ENCODE measurements at places on chromosomes 2 and 18. TPM values are rescaled to one million over a fixed set of nuclear protein-coding genes. Genes with fewer than 3 reads are reported as not detected.

GRCh38 chr2:217387776-217388387 lies 528.0 kb upstream of the TNP1 start:
- no peak for DNase-seq
- no peaks in the 10 kb centered on the region for H3K36me3 ChIP-seq
- H3K27ac ChIP-seq, result no peak overlapping the region
- H3K4me3 ChIP-seq, result no peak overlapping the region

Gene WNT6
- total RNA-seq, result 2.9 TPM

DNA sequence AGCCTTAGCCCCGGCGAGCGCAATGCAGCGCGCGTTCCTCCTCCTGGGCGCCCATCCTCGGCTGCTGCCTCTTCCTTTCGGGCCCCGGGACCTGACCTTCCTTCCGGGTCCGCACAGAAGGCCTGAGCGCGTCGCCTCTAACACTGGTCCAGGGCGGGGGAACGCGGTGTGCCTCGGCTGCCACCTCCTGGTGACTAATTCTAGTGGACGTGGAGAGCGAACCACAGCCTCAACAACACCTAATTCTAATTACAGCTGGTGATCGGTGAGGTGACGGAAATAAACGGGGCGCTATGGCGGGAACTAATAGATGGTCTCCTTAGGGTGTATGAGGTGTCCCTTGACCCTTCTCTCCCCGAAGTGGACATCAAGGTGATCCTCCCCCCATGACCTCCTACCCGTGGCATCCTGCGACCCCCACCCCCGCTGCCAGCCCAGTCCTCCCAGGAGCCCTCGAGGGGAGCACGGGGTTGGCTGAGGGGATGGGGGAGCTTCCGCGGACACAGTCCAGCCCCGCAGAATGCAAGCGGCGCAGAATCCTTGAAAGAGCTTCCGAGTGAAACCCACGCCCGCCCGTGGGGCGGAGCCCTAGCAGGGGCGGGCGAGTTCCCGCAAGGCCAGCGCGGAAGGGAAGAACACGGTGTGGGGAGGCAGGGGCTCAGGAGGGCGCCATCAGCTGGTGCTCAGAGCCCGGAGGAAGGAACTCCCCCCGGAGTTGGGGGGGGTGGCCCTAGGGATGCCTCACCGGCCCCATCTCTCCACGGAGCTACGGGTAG lies 12.8 kb upstream of the HMSD start:
- H3K27me3 ChIP-seq, result no peaks in the 10 kb centered on the region
- no peaks in the 10 kb centered on the region for H3K4me1 ChIP-seq
- peak; percentile 88 for DNase-seq
- H3K27ac ChIP-seq, result no peak overlapping the region
- peak overlapping the region; percentile 53 for H3K4me3 ChIP-seq

- no peaks in the 10 kb centered on the region for H3K36me3 ChIP-seq
- no peak for DNase-seq
- no peak overlapping the region for H3K4me3 ChIP-seq
These were observed 42.0 kb downstream of the ABHD3 start for GRCh38 chr18:21662581-21662980.

DNA sequence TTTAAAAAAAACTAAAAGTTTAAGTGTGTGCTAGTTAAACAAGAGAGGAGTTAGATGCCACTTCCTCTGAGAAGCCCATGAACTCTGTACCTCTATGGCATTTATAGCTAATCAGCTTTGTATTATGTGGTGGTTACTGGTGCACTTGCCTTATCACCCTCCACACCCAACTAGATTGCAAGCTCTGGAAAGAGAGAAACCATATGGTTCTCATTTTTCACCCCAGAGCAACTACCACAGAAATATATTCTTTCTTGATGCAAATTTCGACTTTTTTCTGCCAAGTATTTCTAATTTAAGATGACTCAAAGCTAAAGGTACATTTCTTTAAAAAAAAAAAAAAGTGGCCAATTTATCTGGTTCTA lies 24.2 kb downstream of the RAPH1 start:
- H3K27me3 ChIP-seq, result no peaks in the 10 kb centered on the region
- H3K4me1 ChIP-seq, result no peaks in the 10 kb centered on the region
- H3K4me3 ChIP-seq, result no peak overlapping the region
- no peak for DNase-seq
- no peaks in the 10 kb centered on the region for H3K36me3 ChIP-seq

Gene AKAIN1
- total RNA-seq, result not detected

DNA sequence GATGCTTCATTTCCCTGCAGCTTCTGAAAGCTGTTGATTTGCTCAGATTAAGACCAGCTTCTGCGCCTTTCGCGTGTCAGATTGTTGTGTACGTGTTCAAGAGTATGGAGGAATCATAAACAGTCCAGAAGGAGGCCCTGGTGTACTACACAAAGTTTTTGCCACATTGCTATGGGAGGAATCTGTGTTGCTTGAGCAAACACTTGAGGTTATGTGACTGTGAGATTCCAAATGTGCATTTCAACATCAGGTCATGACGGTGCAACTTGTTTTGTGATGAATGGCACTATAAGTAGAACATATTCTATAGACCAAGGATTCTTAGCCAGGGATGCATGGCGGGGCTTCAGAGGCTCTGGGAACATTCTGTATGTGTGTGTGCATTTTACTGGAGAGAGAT lies 35.0 kb downstream of the SRSF7 start:
- no peaks in the 10 kb centered on the region for H3K4me1 ChIP-seq
- no peaks in the 10 kb centered on the region for H3K36me3 ChIP-seq
- no peaks in the 10 kb centered on the region for H3K27me3 ChIP-seq
- H3K27ac ChIP-seq, result no peak overlapping the region

DNA sequence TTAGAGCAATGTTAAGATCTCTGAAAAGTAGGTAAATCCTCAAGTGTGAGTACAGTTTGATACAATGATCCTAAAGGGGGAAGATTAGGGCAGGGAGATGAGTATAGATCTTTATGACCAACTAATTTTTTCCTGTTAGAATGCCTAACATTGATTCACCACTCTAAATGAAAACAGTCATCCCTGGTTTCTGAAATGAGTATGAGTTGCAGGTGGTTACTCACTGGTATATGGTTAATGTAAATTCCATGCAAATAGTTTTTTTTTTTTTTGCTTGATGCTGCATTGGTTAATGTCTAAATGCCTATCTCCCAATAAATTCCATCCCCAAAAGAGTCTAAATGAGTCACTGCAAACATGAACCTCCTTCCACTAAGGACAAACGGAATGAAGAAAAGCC lies 55.0 kb upstream of the SERPINB2 start:
- DNase-seq, result no peak
- H3K4me1 ChIP-seq, result no peaks in the 10 kb centered on the region
- H3K4me3 ChIP-seq, result no peak overlapping the region
- no peak overlapping the region for H3K27ac ChIP-seq
- no peaks in the 10 kb centered on the region for H3K27me3 ChIP-seq

Gene C18orf54
- total RNA-seq, result 3.0 TPM

Gene REG1A
- total RNA-seq, result not detected

Measured in sigmoid colon (tissue), 7 donors.